ENCODE measurements at places on chromosomes 4 and X. TPM values are rescaled to one million over a fixed set of nuclear protein-coding genes. Genes with fewer than 3 reads are reported as not detected.
A peak's percentile ranks its signal among the peaks of the same experiment; 100 is the strongest.

DNA sequence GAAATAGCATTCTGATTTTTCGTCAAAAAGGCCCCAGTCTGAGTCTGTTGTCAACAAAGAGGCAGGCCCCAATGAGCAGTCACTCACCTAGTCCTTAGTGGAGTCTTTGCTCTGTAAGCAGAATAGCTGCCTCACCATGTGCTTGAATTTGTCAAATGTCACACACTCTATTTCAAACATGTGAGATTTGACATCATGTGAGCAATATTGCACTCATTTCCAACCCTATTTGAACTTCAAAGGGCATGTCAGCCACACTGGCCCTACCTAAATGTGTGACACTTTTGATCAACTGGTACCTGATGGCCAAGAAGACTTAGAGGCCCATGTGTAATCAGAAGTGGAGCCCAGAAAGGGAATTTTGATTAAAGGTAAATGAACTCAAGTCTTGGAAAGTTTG lies 59.4 kb upstream of the PLAC1 start:
- peak; percentile 17 for DNase-seq
- peak overlapping the region; percentile 11 for H3K27ac ChIP-seq
- H3K36me3 ChIP-seq = no peaks in the 10 kb centered on the region
- no peak overlapping the region for H3K4me3 ChIP-seq
- peaks cover 16% of the 10 kb centered on the region for H3K4me1 ChIP-seq

Gene ADAMTS3
- total RNA-seq = not detected

DNA sequence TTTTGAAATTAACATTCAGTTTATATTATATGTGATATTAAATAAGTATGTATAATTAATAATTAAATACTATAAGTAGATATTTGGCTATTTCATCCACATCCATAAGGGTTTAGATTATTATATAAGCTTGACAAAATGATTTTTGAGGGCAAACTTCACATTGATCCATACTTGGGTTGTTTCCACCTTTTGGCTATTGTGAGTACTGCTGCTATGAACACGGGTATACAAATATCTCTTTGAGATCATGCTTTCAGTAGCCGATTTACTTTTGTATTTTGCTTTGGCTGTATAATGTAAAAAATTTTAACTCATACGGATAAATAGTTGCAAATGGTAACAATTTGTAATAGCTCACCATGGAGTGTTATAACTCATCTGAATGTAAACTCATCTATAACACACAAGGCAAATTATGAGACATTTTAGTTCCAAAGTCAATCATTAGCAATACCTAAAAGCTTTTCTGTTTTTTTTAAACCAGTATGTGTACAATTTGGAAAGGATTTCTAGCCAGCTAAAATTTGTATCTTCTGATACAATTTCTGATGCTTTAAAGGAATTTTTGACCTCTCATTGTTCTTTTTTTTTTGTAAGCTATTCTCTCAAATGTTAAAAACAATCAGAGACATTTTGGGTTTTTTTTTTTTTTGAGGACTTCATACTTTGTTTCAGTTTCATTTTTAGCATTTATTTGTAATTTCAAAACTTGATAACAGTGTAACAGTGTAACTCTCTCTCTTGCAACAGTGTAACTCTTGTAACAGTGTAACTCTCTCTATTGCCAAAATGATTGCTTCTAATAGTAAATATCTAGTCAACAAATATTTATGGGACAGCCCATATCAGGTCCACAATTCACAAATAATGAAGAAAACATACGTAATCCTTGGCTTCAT lies 51.8 kb upstream of the ARX start:
- DNase-seq = no peak
- peaks cover 10% of the 10 kb centered on the region for H3K4me1 ChIP-seq
- no peaks in the 10 kb centered on the region for H3K27me3 ChIP-seq
- peak overlapping the region; percentile 26 for H3K4me3 ChIP-seq
- no peaks in the 10 kb centered on the region for H3K36me3 ChIP-seq

GRCh38 chrX:2640436-2641150 lies 50.5 kb upstream of the CD99 start:
- no peaks in the 10 kb centered on the region for H3K27me3 ChIP-seq
- DNase-seq = no peak
- H3K4me1 ChIP-seq = peaks cover 42% of the 10 kb centered on the region
- no peak overlapping the region for H3K27ac ChIP-seq

- no peaks in the 10 kb centered on the region for H3K36me3 ChIP-seq
- H3K27ac ChIP-seq = no peak overlapping the region
- H3K4me3 ChIP-seq = no peak overlapping the region
- DNase-seq = no peak
These were observed 50.9 kb downstream of the CFAP299 start for GRCh38 chr4:80386281-80386886.

DNA sequence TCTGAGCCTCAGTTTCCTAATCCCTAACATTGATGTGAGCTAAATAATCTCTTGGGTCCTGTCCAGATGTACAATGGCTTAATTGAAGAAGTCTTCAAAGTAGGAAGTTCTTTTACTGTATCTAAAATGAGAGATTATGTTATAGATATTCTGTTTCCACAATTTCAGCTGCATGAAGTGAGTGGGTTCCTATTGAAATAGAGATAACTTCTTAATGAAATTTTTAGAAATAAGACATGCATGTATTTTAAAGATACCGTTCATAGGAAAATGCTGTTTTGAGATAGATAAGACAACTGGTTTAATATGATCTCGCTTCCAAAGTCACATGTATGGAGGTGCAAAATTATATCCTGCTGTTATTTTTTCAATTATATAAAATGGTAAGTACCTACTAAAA lies 71.9 kb downstream of the CLDN22 start:
- no peak for DNase-seq
- H3K4me3 ChIP-seq = no peak overlapping the region
- no peaks in the 10 kb centered on the region for H3K27me3 ChIP-seq
- H3K27ac ChIP-seq = no peak overlapping the region
- H3K4me1 ChIP-seq = no peaks in the 10 kb centered on the region

DNA sequence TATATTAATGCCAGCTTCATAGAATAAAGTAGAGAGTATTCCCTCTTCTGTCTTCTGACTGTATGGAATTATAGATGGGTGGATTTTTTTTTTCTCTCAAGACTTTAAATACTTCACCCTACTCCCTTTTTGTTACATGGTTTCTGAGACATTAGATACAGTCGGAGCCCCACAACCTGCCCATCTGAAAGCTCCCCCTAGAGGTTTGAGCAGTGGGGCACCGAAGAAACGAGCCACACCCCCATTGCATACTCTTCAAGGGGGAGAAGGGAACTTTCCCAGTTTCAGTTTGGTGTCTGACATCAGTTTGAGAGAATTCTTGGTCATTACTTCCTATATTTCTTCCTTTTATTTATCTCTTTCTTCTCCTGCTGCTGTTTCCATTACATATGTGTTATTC lies 437.6 kb upstream of the AGA start:
- DNase-seq = peak; percentile 3
- no peaks in the 10 kb centered on the region for H3K27me3 ChIP-seq
- no peaks in the 10 kb centered on the region for H3K36me3 ChIP-seq
- H3K4me1 ChIP-seq = no peaks in the 10 kb centered on the region

Gene SSX3
- not detected for total RNA-seq

- H3K4me3 ChIP-seq = no peak overlapping the region
- no peaks in the 10 kb centered on the region for H3K27me3 ChIP-seq
- H3K4me1 ChIP-seq = no peaks in the 10 kb centered on the region
- DNase-seq = no peak
These were observed 93.8 kb downstream of the APBB2 start for GRCh38 chr4:41120297-41121217.

DNA sequence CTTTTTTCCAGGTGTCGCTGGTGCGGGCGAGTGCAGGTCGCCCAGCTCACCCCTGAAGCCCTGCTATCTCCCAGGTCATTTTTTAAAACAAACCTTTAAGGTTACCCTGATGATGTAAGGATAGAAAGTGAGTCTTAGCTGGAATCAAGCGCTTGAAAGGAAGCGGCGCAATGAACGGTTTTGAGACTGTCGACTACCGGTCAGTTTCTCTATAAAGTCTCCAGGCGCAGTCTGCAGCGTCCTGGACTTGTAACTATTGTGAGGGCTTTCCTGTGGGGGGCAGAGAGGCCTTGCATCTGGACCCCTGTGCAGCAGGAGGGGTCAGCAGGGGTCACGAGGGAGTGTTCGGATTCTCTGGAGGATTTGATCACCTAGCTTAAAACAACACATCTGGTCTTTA lies 1.6 kb downstream of the KIT start:
- H3K27ac ChIP-seq = no peak overlapping the region
- H3K4me3 ChIP-seq = peak overlapping the region; percentile 71
- peaks cover 53% of the 10 kb centered on the region for H3K27me3 ChIP-seq
- DNase-seq = peak; percentile 12
- no peaks in the 10 kb centered on the region for H3K36me3 ChIP-seq

GRCh38 chrX:51975811-51976210 lies 82.4 kb downstream of the MAGED1 start:
- DNase-seq = no peak
- H3K27ac ChIP-seq = no peak overlapping the region
- no peaks in the 10 kb centered on the region for H3K36me3 ChIP-seq
- H3K27me3 ChIP-seq = no peaks in the 10 kb centered on the region
- peaks cover 9% of the 10 kb centered on the region for H3K4me1 ChIP-seq

DNA sequence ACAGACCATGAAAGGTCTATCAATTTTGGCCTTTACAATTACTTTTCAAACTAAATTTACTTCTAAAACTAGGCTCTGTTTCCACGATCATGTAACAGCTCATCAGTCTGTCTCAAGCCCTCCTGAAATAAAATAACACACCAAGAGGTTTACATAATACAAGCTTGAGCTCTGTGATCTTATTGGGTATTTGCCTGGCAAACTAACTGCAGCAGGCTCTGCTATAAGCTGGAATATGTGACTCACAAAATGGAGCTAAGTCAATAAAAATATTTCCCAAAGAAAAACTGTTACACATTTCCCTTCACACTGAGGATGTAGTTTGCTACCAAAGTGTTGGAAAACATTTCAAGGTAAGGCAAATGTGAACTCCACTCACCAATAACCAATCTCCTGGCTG lies 94.7 kb upstream of the GPM6B start:
- H3K27me3 ChIP-seq = no peaks in the 10 kb centered on the region
- DNase-seq = no peak
- no peak overlapping the region for H3K4me3 ChIP-seq

Gene ARHGAP6
- not detected for total RNA-seq

Gene OTOP1
- total RNA-seq = not detected

- peaks cover 6% of the 10 kb centered on the region for H3K4me1 ChIP-seq
- H3K27ac ChIP-seq = no peak overlapping the region
- H3K4me3 ChIP-seq = no peak overlapping the region
- no peak for DNase-seq
- no peaks in the 10 kb centered on the region for H3K36me3 ChIP-seq
These were observed 73.4 kb downstream of the ANAPC4 start for GRCh38 chr4:25450491-25450901.

- no peak for DNase-seq
- H3K27me3 ChIP-seq = no peaks in the 10 kb centered on the region
- no peak overlapping the region for H3K4me3 ChIP-seq
These were observed 1110.9 kb downstream of the NLGN4X start for GRCh38 chrX:5117816-5118215.

Gene GAGE12H
- not detected for total RNA-seq

Gene TCEAL6
- total RNA-seq = not detected

DNA sequence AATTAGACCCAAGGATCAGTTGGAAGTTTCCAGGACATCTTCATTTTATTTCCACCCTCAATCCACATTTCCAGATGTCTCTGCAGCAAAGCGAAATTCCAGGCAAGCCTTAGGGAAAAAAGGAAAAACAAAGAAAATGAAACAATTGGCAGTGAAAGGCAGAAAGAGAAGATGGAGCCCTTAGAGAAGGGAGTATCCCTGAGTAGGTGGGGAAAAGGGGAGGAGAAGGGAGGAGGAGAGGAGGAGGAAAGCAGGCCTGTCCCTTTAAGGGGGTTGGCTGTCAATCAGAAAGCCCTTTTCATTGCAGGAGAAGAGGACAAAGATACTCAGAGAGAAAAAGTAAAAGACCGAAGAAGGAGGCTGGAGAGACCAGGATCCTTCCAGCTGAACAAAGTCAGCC lies at the start of gene PLP1:
Gene PLP1, plus strand, starts transcription at position 295 of the 400 bp plus-strand sequence. CDS start 156 bp downstream, outside the sequence.
- no peaks in the 10 kb centered on the region for H3K27me3 ChIP-seq
- no peaks in the 10 kb centered on the region for H3K36me3 ChIP-seq
- no peak within 1 kb of the TSS for H3K27ac ChIP-seq
- no peak within 1 kb of the TSS for H3K4me3 ChIP-seq
- no peak for DNase-seq

Gene CDS1
- 0.25 TPM for total RNA-seq

Data from activated CD8-positive, alpha-beta T cell treated with anti-CD3 and anti-CD28 coated beads for 36 hours (primary cell).